Effector memory CD8-positive, alpha-beta T cell (primary cell): ENCODE measurements at places on chromosomes 5 and 9.
A peak's percentile ranks its signal among the peaks of the same experiment; 100 is the strongest.

DNA sequence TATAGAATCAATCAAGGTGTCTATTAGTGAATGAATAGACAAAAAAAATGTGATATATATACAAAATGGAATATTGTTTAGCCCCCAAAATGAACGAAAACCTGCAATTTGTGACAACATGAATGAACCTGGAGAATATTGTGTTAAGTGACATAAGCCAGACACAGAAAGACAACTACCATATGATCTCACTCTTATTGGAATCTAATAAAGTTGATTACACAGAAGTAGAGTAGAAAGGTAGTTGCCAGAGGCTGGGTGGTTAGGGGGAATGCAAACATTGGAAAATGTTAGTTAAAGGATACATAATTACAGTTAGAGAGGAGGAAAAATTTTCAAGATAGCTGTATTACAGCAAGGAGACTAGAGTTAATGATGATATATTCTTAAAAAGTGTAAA lies 1962.3 kb downstream of the EFNA5 start:
- no peak for DNase-seq

GRCh38 chr5:96096724-96097123 lies 135.1 kb upstream of the ELL2 start:
- no peak for DNase-seq

- DNase-seq: no peak
Observed at GRCh38 chr5:171431251-171431777, 11.9 kb downstream of the FGF18 start.

- no peak for DNase-seq
Observed at GRCh38 chr5:82861701-82862100, 215.5 kb downstream of the TMEM167A start.

DNA sequence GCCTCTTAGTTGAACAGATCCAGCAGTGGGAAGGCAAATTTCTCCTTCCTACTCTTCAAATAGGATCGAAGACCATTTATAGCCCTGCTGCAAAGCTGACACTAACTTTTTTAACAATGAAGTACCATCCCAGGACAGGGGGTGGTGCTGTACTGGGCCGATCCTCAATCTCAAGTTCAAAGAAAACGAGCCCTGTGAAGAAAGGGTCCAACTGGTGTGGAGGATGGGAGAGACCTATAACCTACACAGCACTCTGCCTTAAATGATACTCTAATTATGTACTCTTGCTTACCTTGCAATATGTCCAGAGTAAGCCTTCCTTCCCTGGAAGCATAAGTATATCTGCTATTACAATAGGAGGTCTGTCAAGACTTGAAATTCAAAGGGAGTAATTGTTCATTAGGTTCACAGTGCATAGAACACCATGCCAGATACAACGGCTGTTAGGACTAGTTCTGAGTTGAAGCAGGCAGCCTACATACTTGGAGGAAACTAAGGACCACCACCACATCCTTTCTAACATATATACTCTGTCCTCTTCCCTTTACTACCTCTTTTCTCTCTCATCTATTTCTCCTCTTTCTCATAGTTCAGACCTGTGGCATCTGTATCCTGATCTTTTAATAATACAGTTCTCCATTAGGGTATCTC lies 6.2 kb downstream of the ETF1 start:
- no peak for DNase-seq

GRCh38 chr9:86648156-86648827 lies 294.1 kb upstream of the TUT7 start:
- no peak for DNase-seq

DNA sequence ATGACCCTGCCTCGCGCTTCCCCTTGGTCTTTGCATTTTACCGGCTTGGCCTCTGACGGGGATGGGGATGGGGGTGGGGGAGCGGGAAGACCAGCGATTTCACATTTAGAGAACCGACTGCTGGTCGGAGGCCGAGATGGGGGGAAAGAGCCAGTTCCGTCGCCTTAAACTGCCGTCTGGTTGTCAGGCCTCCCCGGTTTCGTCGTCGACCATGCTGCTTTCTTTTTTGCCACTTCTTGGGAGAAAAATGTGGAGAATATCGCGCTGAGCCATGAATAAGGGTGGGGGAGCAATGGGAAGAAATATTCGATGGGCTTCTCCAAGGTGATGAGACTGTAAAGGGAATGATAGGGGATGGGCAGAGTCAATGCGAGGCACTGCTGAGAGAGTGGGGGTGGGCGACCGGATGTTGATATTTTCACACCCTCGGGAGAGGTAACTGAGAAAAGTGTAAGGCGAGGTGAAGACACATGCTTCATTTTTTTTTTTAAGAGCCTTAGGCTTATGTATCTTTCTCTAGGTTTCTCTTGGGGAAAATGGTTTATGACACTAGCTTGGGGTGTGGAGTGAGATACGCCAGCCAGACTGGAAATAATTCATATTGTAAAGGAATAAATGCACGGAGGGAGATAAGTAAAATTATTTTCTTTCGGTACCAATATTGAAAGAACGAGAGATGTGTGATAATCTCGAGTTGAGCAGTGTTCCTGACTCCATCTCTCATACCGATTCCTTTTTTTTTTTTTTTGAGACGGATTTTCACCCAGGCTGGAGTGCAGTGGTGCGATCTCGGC lies 1.1 kb downstream of the KIF2A start:
- peak; percentile 65 for DNase-seq

DNA sequence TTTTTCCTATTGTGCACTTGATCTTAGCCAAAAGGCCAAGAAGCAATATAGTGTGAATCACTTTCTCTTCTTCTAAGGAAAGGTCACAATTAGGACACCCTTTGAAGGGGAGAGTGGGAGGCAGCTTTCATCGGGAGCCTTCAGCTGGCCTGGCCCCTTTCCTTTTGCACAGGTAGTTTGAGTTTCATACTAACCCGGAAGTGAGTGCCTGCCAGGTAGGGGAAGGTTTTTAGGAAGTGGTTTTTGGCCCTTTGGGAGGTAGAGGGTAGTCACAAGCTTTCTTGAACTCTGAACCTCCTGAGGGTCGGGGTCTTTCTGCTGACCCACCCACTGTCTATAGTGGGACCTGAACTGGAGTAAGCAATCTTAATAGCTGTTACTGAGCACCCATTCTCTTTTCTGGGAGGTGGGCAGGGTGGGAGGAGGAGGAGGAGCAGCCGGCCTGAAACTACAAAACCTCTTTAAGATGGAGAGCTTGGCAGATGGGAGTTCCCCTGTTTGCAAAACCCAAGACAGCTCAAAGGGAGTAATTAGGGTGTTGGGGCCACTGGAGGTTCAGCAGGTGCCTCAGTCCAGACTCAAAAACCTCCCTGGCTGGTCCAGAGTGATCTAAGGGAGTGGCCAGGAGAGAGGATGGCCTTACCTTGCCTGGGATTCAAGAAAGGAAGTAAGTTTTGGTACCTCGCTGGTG lies 6.0 kb downstream of the LARP1 start:
- peak; percentile 9 for DNase-seq

DNA sequence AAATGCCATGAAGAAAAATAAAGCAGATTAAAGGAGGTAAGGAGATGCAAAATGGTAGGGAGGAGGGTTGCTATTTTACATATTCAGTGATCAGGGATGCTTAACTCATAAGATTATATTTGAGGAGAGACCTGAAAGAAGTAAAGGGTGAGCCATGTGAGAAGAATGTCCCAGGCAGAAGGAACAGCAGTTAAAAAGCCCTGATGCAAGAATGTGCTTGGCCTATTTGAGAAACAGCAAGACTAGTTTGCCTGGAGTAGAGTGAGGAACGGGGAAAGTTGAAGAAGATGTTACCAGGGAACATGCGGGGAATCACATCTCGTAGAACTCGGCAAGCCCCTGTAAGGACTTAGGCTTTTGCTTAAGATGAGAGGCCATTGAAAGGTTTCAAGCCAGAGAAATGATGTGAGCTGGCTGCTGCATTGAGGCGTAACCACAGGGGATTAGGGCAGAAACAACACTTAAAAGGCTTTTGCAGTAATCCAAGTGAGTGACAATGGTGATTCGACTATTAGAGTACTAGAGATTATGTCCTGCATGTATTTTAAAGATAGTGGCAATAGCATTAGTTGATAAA lies 198.7 kb downstream of the VPS13A start:
- no peak for DNase-seq

DNA sequence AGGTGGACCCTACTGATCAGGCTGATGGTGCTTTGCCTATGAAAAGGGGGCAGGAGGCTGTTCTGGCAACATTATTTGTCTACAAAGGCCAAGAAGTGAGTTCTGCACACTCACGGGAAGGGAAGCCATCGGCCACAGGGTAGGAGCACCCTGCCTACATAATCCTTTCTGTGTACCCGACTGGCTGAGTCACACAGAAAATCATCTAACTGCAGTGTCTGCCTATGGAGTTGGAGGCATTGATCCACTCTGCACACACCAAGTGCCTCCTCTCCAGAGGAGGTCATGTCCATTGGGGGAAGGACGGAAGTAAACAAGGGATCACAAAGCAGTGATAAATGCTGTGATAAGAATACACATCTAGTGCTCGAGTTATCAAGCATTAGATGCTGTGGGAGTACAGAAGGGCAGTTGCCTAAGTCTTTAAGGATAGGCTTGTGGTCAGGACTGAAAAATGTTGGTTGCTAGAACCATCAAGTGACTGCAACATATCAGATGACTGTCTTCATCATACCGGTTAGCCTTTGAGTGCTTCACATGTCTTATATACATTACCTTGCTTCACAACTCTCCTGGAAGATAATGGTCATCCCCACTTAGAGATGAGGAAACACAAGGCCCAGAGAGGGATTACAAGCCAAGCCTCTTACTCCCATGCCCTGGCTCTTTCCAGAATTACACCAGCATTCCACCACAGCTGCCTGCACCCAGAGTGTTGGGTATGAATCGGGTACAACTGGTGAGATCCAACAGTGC lies 1.3 kb upstream of the SLC2A8 start:
- DNase-seq: no peak

- DNase-seq: no peak
Observed at GRCh38 chr9:8858596-8859161, 1059.1 kb upstream of the DMAC1 start.

- no peak for DNase-seq
Observed at GRCh38 chr5:41708604-41708940, 161.7 kb downstream of the OXCT1 start.

- DNase-seq: no peak
Observed at GRCh38 chr9:88024896-88025295, 50.6 kb upstream of the CDK20 start.

- DNase-seq: peak; percentile 67
Observed at GRCh38 chr5:176619203-176619568, 9.2 kb upstream of the GPRIN1 start.

DNA sequence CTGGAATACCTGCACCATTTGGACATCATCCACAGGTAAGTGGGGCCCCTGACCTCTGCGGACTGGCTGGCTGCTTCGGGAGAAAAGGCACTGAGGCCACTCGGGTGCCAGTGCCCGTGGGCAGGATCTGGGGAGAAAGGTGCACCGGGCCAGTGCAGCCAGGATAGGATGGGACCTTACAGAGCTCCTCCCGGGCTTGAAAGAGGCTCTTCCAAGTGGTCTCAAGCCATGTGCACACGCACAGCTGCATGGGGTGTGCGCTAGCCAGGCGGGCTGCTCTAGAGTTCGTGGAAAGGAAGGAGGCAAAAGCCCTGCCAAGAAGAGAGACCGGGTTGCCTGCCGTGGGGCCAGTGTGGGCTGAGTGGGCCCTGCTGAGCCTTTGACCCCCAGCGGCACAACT lies 13.4 kb downstream of the STKLD1 start:
- DNase-seq: no peak

DNA sequence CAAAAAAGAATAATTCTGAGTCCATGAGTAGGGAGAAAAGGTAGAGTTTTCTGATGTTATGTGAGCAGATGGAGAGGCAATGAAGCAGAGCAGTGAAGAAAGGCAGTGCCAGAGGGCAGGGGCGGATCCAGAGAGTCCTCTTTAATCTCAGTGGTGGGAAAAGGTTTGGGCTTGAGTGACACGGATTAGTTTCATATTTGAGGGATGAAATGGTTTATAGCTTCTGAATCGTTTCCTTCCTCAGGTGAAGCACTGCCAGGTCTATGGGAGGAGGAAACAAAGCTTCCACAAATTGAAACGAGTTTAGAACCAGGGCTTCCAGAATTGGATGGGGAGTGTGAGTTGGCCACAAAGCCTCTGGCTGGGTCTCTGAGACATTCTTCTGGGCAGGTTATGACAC lies 517.0 kb upstream of the PAPPA start:
- no peak for DNase-seq

GRCh38 chr9:128685636-128686489 lies 3.2 kb upstream of the SET start:
- no peak for DNase-seq

GRCh38 chr9:83466877-83467276 lies 71.3 kb downstream of the FRMD3 start:
- DNase-seq: no peak

DNA sequence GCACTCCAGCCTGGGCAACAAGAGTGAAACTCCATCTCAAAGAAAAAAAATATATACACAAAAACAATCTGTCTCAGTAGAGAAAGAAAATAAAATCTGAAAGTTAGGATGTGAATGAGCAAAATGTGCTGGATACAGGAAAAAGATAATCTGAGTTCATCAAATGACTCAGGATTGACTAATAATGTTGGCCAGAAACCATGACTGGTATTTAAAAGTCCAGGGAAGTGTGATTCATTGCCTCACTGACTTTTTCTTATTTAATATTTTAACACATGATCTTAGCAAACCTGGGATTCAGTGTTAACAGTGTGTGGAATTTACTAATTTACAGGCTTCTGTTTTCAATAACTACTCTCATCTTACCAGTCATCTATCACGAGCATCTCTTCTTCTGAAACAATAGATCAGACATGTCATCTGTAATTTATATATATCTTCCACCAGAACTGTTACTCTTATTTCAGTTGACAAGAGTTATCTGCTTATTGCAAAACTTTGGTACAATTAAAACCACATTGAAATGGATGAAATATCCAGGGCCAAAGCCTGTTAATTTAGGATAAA lies 256.7 kb downstream of the CDH12 start:
- DNase-seq: no peak

DNA sequence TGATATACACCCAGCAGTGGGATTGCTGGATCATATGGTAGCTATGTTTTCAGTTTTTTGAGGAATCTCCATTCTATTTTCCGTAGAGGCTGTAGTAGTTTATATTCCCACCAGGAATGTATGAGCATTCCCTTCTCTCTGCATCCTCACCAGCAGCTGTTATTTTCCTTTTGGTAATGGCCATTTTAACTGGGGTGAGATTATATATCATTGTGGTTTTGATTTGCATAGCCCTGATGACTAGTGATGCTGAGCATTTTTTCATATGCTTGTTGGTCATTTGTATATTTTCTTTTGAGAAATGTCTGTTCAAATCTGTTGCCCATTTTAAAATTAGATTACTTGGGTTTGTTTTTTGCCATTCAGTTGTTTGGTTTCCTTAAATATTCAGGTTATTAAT lies 11.2 kb upstream of the PPIC start:
- no peak for DNase-seq

GRCh38 chr9:98818764-98819163 lies 11.3 kb downstream of the GALNT12 start:
- DNase-seq: no peak

DNA sequence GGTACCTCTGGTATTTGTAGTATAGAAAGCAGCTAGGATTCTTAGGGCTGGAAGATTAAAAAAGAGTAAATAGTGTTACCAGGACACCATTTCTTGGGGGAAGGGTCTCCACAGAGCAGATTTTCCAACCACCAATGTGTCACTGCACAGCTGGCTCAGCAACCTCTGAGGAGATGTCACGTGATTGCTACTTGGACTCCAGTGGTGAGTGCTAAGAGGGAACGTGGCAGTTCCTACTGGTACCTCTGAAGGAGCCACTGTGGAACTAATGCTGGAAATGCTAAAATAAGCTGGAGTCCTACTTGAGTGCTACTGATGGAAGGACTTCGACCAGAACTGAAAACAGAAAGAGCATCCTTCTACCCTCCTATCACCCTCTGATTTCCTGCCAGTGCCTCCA lies 36.1 kb upstream of the SPDL1 start:
- no peak for DNase-seq

GRCh38 chr5:177290816-177291596 lies 12.5 kb downstream of the RAB24 start:
- no peak for DNase-seq
